ENCODE measurements at places on chromosomes 2 and 18.

DNA sequence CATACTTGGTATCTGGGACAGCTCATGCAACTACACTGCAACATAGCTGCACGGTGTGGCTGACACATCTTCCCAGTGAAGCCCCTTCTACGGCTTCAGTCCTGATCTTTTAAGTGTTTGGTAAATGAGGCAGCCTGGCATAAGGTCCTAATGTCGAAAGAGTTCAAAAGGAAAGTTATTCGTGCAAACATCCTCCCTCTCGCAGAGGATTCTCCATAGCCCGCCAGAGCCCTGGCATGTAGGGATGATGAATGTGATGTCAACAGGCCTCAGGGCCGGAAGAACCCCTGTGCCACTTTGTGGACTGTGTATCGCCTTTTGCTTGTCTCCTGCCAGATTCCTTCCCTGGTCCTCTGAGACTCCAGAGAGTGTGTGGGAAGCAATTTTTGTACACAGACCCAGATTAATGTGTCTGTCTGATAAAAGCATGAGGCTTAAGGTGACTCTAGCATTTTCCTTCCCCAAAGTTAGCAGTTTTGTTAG lies 88.5 kb downstream of the SOCS6 start:
- DNase-seq, result no peak

- DNase-seq, result no peak
Measured at GRCh38 chr2:240198226-240198625, 57.8 kb upstream of the OTOS start.

DNA sequence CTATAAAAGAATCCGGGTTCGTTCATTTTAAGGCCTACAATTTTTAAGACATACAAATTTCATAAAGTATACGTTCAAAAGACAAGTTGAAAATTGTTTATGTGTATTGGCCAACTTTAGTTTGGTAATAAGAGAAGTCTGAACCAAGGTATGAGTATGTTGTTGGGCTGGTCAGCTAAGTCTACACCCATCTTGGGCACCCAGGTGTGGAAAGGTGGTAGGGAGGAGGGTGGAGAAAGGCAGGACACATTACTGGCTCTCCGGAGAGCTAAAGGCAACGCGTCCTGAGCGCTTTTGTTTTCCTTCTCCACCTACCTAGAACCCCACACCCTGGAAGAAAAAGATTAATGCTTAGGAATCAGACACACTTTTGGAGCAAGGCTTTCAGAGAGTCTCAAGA lies 899 bp upstream of the PELI1 start:
- DNase-seq, result no peak

GRCh38 chr18:55552526-55553189 lies 35.3 kb downstream of the TCF4 start:
- DNase-seq, result peak; percentile 38

- no peak for DNase-seq
Measured at GRCh38 chr2:220684099-220684498, 888.0 kb downstream of the EPHA4 start.

GRCh38 chr2:207914716-207915115 lies 110.6 kb downstream of the PLEKHM3 start:
- no peak for DNase-seq

GRCh38 chr2:158633261-158633660 lies 161.9 kb upstream of the DAPL1 start:
- DNase-seq, result no peak
